ENCODE measurements at places on chromosomes 12 and 14.

- no peak for DNase-seq
Observed at GRCh38 chr14:80988735-80989429, 33.5 kb downstream of the TSHR start.

- DNase-seq: no peak
Observed at GRCh38 chr12:9365296-9365695, 157.1 kb upstream of the PZP start.

- DNase-seq: no peak
Observed at GRCh38 chr12:61220337-61220736, 1039.9 kb upstream of the USP15 start.

DNA sequence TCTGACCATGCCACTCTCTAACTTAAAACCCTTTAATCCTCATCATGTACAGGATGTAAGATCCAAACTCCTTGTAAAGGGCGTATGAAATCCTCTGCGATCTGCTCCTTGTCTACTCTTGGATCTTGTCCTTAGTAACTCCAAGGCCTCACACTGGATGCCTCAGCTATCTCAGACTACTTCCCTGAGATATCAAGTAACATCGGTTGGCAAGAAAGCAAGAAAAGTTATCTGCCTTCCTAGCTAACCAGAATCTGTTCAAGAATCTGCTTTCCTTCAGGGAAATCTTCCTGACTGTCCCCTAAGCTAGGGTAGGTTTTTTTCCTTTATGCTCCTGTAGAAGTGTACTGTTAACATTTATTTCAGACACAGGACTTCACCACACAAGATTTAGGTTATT is 82.6 kb downstream of the TAOK3 start:
- DNase-seq: no peak
